ENCODE measurements at places on chromosomes 4 and X.

DNA sequence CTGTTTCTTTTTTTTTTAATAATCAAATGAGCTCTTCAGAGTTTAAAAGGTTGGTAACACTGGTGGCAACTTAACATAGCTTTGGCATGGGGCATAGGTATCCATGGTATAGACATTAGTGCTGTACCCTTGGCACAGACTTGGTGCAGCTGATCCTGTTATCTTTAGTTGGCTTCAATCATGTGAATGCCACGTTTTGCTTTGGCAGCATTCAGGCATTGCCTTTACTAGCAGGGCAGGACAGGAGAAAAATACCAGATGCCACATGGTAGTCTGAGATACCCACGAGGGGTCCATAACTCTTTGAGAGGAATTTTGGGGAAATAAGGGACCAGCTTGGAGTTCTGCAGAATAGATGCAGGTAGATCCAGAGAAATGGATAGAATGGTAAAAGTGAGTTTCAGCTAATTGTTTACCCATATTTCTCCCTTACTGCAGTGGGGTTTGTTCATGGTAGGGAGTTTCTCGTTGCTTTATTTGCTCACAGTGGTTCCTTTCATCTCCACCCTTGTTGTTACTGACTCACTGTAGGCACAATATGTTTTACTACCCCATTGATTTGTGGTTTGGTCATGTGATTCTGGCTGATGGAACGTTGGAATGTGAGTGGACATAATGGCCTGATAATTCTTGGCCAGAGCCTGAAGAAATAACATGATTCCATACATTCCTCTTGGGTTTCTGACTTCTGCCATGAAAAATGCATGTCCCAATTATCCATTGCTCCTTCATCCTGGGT is 342.7 kb downstream of the GLUD2 start:
- DNase-seq = no peak

GRCh38 chr4:122928930-122929329 is 6.5 kb upstream of the NUDT6 start:
- DNase-seq = no peak

- no peak for DNase-seq
Observed at GRCh38 chr4:123250843-123251242, 145.8 kb upstream of the SPRY1 start.

DNA sequence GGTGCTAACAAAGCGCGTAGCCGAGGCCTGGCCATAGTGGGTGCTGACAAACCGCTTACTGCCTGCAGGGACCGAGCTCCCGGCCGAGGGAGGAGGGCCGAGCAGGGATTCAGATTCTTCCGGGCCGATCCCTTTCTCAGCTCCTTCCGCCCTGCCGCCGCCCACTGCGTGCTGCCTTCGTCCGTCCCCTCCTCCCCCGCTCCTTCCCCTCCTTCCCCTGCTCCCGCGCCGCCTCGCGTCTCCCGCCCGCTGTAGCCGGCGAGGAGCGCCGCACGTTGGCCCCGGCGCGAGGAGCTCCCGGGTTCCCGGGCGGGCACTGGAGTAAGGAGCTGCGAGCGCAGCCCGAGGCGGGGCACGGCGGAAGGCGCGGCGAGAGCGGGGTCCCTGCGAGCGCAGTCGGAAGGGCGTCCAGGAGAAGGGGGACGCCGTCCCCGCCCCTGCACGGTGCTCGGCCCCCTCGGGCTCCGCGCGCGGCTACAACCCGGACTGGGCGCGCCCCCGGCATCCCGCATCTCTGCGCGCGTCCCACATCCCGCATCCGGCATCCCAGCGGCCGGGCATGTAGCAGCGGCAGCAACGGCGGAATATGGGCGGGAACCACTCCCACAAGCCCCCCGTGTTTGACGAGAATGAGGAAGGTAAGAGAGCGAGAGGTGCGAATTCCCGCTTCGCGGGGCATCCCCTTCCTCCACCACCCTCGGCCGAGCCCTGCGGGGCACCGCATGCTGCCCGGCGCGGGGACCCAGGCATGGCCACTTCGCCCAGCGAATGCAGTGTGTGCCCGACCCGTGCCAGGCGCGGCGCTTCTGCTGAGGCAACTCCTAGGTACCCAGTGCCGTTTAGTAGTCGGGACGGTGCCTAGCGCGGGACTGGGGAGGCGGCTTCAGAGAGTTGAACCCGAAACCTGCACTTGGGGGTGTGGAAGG is at the start of gene STK32B:
Gene STK32B, plus strand, starts transcription at position 203 of the 926 bp plus-strand sequence.
- DNase-seq = no peak

GRCh38 chr4:54322818-54323417 is 93.8 kb downstream of the PDGFRA start:
- peak; percentile 31 for DNase-seq

DNA sequence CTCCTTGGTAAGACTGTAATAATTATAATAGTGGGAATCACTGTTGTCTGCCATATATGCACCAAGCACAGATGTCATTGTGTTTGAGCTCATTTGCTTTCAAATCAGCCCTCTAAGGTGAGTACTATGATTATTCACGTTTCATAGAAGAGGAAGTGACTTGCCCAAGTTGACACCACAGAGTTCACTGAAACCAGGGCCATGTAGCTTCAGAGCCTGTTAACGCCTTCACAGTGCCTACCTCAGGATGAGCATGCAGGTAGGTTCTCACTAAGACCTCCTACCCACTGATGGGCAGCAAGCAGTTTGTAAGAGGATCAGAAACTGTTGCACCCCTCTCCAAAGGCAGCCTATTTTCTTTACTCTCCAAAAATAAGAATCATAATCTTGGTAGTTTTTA is 27.4 kb downstream of the TMPRSS11A start:
- DNase-seq = no peak

GRCh38 chr4:8762951-8763735 is 108.5 kb downstream of the HMX1 start:
- no peak for DNase-seq

DNA sequence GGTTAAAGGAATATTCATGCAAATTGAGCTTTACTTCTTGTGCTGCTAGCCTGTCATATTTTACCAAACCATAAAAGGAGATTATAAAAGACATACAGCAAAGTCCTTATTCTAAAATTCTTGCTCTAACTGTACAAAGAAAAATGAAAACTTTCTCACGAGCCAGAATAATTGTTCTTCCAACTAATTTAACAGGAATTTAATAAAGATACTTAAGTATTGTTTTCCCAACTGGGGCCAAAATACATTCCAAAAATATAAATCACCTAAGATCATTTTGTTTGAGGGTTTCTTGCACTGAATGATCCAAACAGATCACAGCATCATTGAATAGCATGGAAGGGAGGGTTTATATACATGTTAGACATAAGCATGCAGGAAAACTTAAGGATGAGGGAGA is 127.1 kb upstream of the PCDH18 start:
- no peak for DNase-seq

DNA sequence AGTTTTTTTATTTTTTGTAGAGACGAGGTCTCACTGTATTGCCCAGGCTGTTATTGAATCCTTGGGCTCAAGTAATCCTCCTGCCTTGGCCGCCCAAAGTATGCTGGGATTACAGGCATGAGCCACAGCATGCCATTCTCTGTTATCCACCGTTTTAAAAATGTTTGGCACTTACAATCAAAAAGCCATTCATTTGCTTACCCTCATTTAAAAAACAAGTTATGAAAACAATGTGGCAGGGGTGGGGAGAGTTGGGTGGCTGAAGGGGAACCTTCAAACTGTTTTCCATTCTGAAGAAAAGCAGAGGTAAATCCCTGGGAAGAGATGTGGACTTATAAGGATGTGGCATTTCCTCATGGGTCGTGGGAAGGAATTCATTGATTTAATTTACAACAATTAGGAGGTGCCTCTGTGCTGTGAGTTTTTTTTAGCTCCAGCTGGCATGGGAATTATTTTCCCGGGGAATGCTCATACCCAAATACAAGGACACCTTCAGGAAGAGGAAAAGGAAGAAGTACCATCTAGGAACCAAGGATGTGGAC is 103.5 kb downstream of the MID1 start:
- DNase-seq = no peak

- DNase-seq = no peak
Observed at GRCh38 chr4:18209448-18209847, 187.9 kb upstream of the LCORL start.

GRCh38 chr4:186702297-186702696 is 21.4 kb downstream of the FAT1 start:
- DNase-seq = no peak

DNA sequence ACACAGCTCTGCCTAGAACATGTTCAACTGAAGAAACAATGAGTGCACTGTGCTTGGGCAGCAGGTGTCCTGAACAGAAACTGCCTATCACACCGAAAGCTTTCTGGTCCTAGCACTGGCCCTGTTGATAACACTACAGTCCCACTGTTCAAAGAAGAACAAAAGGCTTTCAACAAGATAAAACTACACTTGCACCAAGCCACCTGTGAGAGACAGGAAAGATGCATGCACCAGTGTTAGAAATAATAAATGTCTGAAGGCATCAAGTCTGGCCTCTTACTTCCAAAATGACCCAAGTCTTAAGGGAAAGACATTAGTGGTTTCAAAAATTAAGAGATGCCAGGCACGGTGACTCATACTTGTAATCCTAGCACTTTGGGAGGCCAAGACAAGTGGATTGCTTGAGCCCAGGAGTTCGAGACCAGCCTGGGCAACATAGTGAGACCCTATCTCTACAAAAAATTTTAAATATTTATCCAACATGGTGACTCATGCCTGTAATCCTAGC is 68.7 kb downstream of the APBB2 start:
- DNase-seq = no peak

DNA sequence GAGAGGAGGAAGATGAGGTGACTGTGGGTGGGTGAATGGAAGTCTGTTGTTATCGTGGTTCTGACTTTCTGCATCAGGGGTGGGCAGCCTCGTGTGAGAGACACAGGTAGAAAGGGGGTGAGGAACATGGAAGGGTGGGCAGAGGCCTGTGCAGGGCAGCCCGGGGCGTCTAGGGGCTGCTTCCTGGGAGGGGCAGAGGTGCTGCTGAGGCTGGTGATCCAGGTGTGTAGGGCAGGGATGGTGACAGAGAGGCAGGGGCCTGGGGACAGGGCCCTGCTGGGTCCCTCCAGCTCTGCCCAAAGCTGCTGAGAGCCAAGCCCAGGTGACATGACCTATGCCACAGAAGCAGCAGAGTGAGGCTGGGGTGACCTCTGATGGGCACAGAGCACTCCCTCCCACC is 89.7 kb upstream of the C4orf50 start:
- no peak for DNase-seq

Measured in right renal cortex interstitium (tissue), 3 donors.